ENCODE measurements at places on chromosomes 4 and X. TPM values are rescaled to one million over a fixed set of nuclear protein-coding genes. Genes with fewer than 3 reads are reported as not detected.

GRCh38 chr4:53267026-53267425 is 98.8 kb downstream of the SCFD2 start:
- H3K27ac ChIP-seq: no peak overlapping the region
- no peaks in the 10 kb centered on the region for H3K27me3 ChIP-seq
- ATAC-seq: no peak

DNA sequence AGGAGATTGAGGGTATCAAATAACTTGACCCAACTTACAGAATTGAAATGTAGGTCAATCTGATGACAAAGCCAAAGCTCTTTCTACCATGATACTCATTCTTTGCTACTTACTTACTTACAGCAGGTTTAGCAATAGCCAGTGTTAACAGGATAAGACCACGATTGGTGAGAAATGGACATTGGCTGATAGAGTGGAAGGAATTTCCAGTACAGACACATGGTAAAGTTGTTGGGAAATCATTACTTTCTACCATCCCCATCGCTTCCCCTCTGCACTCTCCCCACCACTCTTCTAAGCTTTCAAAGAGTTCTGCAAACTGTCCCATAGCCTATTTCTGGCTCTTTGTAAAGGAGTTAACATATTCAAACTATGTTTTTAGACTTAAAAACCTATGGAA is 119.7 kb downstream of the CHRNA9 start:
- no peaks in the 10 kb centered on the region for H3K27me3 ChIP-seq
- H3K27ac ChIP-seq: no peak overlapping the region
- no peaks in the 10 kb centered on the region for H3K4me1 ChIP-seq
- no peaks in the 10 kb centered on the region for H3K36me3 ChIP-seq

GRCh38 chr4:162010362-162010761 is 153.4 kb downstream of the FSTL5 start:
- H3K36me3 ChIP-seq: no peaks in the 10 kb centered on the region
- no peak overlapping the region for H3K4me3 ChIP-seq
- H3K4me1 ChIP-seq: no peaks in the 10 kb centered on the region

GRCh38 chr4:130419211-130419975 is 1323.4 kb downstream of the C4orf33 start:
- H3K27me3 ChIP-seq: no peaks in the 10 kb centered on the region
- ATAC-seq: no peak
- H3K36me3 ChIP-seq: no peaks in the 10 kb centered on the region
- no peaks in the 10 kb centered on the region for H3K4me1 ChIP-seq

GRCh38 chr4:121881158-121881557 is 10.9 kb upstream of the BBS7 start:
- no peak overlapping the region for H3K27ac ChIP-seq
- no peak for ATAC-seq
- H3K4me3 ChIP-seq: no peak overlapping the region
- no peaks in the 10 kb centered on the region for H3K36me3 ChIP-seq
- peaks cover 5% of the 10 kb centered on the region for H3K27me3 ChIP-seq

DNA sequence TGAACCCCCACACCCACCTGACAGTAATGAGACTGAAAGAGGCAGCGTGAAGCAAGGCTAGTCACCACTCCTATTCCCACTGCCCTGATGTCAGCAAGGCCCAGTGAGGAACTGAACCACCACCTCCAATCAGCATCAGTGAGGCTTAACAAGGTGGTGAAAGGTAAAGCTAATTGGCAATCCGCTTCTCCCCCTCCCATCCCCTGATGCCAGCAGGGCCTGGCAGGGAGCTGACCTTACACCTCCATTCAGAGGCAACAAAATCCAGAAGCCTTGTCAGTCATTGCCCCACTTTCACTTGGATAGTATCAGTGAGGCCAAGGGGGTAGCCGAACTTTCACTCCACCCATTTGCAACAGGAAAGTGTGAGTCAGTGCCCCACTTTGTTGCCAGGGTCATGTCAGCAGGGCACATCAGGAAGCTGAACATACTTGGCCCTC is 60.8 kb downstream of the AWAT2 start:
- ATAC-seq: no peak
- H3K4me3 ChIP-seq: no peak overlapping the region
- no peaks in the 10 kb centered on the region for H3K27me3 ChIP-seq
- no peak overlapping the region for H3K27ac ChIP-seq

GRCh38 chrX:120839491-120839890 is 36.2 kb downstream of the CT47B1 start:
- H3K4me3 ChIP-seq: no peak overlapping the region
- no peak overlapping the region for H3K27ac ChIP-seq
- no peaks in the 10 kb centered on the region for H3K27me3 ChIP-seq
- no peaks in the 10 kb centered on the region for H3K4me1 ChIP-seq
- no peak for ATAC-seq

DNA sequence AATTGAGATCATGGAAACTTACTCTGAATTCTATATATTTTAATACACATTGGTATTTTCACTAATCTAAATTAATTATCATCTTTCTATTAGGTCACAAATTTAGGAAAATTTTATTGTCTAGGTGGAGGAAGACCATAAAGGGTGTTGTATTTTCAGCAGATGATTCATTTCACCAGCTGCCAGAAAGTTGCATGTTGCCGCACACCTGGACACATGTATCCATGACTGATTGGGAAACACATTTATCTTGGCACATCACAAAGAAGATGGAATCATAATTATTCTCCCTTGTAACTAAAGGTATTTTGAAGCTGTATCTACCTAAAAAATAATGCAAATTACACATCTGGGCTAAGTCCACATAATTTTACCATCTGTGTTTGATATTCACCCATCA is 33.1 kb downstream of the SLC7A11 start:
- H3K4me3 ChIP-seq: no peak overlapping the region
- no peaks in the 10 kb centered on the region for H3K36me3 ChIP-seq
- no peaks in the 10 kb centered on the region for H3K4me1 ChIP-seq
- ATAC-seq: no peak
- no peaks in the 10 kb centered on the region for H3K27me3 ChIP-seq

GRCh38 chr4:181418496-181418895 is 824.7 kb upstream of the TENM3 start:
- no peaks in the 10 kb centered on the region for H3K36me3 ChIP-seq
- no peak overlapping the region for H3K27ac ChIP-seq
- no peaks in the 10 kb centered on the region for H3K27me3 ChIP-seq
- no peaks in the 10 kb centered on the region for H3K4me1 ChIP-seq
- H3K4me3 ChIP-seq: no peak overlapping the region

HTN3 gene
- total RNA-seq: not detected

SLC10A4 gene
- total RNA-seq: 1.4 TPM

GUF1 gene
- 19.6 TPM for total RNA-seq

HPSE gene
- 2.2 TPM for total RNA-seq

KCND1 gene
- total RNA-seq: 1.6 TPM

CFAP47 gene
- total RNA-seq: 0.04 TPM

SMIM43 gene
- total RNA-seq: 0.40 TPM

THAP9 gene
- 2.6 TPM for total RNA-seq

DMD gene
- 142 TPM for total RNA-seq

Measured in gastroesophageal sphincter (tissue), 4 donors.